ENCODE measurements at places on chromosomes 4 and X.

- no peak for DNase-seq
These were observed 213.0 kb upstream of the VEGFC start for GRCh38 chr4:177005674-177006230.

- no peak for DNase-seq
These were observed 539.2 kb downstream of the GALNTL6 start for GRCh38 chr4:172352356-172352755.

GRCh38 chrX:70352496-70352895, 62.6 kb downstream of the KIF4A start:
- no peak for DNase-seq

- DNase-seq, result no peak
These were observed 3.2 kb upstream of the ENPEP start for GRCh38 chr4:110472583-110473329.

GRCh38 chr4:182179105-182179504, 64.1 kb upstream of the TENM3 start:
- DNase-seq, result no peak
